SJCRH30 (cell line): ENCODE measurements at places on chromosomes 12 and 14. TPM values are rescaled to one million over a fixed set of nuclear protein-coding genes. Genes with fewer than 3 reads are reported as not detected.

Gene NTN4
- 1.7 and 2.7 TPM in 2 replicates for total RNA-seq

Gene P2RX2
- total RNA-seq: not detected in 2 replicates

Gene GALNT6
- total RNA-seq: 0.08 and 0.10 TPM in 2 replicates

Gene CDK4
- 5,376 and 5,685 TPM in 2 replicates for total RNA-seq

Gene SPX
- total RNA-seq: 3.5 and 7.4 TPM in 2 replicates

Gene FAM90A1
- total RNA-seq: 0.04 TPM in 1 of 2 replicates, not detected in the other
